Daoy (cell line): ENCODE measurements at places on chromosomes 6 and 20. TPM values are rescaled to one million over a fixed set of nuclear protein-coding genes. Genes with fewer than 3 reads are reported as not detected.

DNA sequence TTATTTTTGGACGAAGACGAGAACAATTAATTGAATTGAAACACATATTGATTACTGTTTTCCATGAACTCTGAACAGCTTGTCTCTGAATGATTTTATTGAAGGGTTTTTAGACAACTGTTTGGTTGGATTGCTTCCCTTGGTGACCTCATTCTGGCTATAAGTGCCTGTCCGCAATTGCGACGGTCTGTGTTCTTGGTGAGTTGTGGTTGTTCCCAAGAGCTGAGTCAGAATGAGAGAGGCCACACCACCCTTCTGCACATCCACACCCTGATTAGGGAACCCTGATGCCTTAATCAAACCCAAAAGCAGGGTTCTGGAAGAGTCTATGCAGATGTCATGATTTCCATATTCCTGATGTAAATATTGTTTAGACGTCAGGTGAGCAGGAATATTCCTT lies 747.0 kb downstream of the PTPRT start:
- no peak for DNase-seq

EFHC1 gene
- 16.2 and 20.4 TPM in 2 replicates for total RNA-seq

GRCh38 chr6:113464960-113465359 lies 392.2 kb upstream of the MARCKS start:
- DNase-seq, result peak; percentile 71

DNA sequence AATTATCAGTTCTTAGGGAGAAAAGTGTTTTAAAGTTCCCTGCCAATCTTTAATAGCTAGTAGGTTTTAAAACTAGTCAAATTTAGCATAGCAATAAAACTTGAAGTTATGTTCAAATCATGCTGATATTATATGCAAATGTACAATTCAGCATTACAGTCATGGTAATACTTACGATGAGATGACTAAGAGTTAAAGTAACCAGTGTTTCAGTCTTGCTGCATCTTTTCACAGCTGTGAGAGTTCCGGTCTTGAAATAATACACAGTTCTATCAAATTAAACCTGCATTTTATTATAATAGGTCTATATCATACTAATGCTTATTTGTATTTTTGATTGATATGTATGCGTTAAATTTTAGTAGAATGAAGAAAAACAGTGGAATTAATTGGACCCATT lies 26.1 kb downstream of the POPDC3 start:
- no peak for DNase-seq

FNDC11 gene
- not detected in 2 replicates for total RNA-seq

SNHG17 gene
- 18.9 and 24.2 TPM in 2 replicates for total RNA-seq

PTPN1 gene
- total RNA-seq, result 32.2 and 33.4 TPM in 2 replicates

DNA sequence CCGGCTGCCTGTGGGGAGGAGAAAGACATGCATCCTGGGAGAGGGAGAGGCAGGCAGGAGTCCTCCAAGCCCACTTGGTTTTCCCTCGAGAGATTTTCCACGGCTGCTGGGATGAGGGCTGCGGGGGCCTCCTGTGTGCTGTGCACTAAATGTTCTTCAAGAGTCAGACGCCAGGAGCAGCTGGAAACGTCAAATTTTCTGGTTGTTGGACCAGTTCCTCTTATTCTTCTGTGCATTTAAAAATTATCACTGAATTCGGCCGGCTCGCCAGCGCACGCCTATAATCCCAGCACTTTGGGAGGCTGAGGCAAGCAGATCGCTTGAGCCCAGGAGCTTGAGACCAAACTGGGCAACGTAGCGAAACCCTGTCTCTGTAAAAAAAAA lies 32.8 kb upstream of the NTSR1 start:
- DNase-seq, result no peak
